ENCODE measurements at places on chromosomes 11 and 22.

GRCh38 chr11:34655335-34656008 lies 34.6 kb downstream of the EHF start:
- DNase-seq: no peak

GRCh38 chr11:75592715-75593114 lies 30.7 kb downstream of the SERPINH1 start:
- peak; percentile 2 for DNase-seq

- no peak for DNase-seq
Measured at GRCh38 chr11:30758012-30758411, 171.9 kb upstream of the MPPED2 start.

- no peak for DNase-seq
Measured at GRCh38 chr11:20013346-20014066, 146.8 kb downstream of the DBX1 start.

- no peak for DNase-seq
Measured at GRCh38 chr22:48632646-48633246, 1194.9 kb downstream of the BRD1 start.

DNA sequence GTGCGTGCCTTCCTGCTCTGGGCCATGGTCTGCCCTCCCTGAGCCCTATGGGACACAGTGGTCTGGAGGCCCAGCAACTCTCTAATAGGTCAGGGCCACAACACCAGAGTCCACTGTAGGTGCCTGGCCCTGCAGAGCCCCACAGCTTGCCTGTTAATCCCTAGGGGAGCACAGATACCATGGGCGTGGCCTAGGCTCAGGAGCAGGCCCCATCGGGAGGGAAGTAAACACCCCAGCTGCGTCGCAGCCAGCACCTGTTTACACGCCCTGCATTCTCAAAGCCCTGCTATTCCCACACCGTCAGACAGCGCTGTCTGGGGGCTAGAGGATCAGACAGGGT lies 2.5 kb downstream of the KCTD17 start:
- DNase-seq: no peak

DNA sequence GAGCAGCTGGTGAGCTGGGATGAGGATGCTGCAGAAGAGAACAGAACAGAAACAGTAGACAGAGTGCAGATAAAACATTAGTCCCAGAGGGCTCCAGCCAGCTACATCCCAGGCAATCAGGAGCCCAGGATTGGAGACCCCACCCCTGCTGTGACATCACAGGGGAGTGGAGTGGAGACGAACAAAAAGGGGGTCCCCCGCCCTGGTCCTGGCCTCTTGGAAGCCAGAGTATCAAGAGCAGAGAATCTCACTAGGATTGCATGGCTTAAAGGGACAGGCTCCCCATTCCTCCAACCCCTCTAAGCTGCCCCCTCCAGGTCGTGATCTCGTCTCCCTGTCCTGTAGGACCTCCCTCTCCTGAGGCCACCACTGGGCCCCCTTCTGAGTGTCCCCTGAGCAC lies at the start of gene P2RX3:
TSS of gene P2RX3 (plus strand) at position 211 of the 400 bp plus-strand sequence. CDS start 199 bp downstream, outside the sequence.
- no peak for DNase-seq

- peak; percentile 47 for DNase-seq
Measured at GRCh38 chr11:65499713-65500386, 1.0 kb downstream of the MALAT1 start.

DNA sequence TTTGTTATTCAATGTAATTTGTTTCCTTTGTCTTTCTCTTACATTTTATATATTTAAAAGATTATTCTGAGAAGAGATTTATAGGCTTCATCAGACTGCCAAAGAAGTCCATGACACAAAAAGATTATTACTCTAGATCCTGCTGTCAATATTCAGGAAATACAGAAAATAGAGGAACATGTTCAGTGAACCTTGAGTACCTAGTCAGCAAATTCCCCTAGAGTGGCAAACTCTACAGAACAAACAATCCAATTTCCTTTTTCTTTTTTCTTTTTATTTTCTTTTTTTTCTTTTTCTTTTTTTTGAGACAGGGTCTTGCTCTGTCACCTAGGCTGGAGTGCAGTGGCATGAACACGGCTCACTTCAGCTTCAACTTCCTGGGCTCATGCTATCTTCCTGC lies 23.9 kb downstream of the TTC17 start:
- DNase-seq: no peak
